ENCODE measurements at places on chromosomes 12 and 14. TPM values are rescaled to one million over a fixed set of nuclear protein-coding genes. Genes with fewer than 3 reads are reported as not detected.

Gene P2RX2
- not detected for total RNA-seq

Gene FAIM2
- not detected for total RNA-seq

Gene AQP6
- total RNA-seq: not detected

GRCh38 chr12:86623267-86623666, 367.1 kb upstream of the MGAT4C start:
- no peak for DNase-seq

DNA sequence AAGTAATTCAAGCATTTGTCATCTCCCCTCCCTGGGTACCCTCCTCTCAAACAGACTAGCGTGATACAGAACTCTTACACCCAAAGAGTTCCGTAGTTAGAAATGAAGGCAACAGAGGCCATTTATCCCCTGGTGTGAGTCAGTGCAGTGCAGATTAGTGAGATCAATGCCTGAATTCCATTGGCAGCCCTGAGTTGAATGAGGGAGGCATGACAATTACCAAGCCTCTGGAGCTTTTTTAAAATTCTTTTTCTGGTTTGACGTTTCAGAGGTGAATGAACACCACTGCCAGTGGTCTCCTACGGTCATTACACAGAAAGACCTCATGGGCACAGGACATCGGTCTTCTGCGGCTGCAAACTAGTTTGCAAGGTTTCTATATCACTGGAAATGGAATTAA, 94.4 kb downstream of the PRIMA1 start:
- no peak for DNase-seq

- no peak for DNase-seq
These were observed 563 bp downstream of the DCP1B start for GRCh38 chr12:2003676-2004112.

GRCh38 chr14:88233915-88234314, 89.2 kb downstream of the KCNK10 start:
- DNase-seq: peak; percentile 52

DNA sequence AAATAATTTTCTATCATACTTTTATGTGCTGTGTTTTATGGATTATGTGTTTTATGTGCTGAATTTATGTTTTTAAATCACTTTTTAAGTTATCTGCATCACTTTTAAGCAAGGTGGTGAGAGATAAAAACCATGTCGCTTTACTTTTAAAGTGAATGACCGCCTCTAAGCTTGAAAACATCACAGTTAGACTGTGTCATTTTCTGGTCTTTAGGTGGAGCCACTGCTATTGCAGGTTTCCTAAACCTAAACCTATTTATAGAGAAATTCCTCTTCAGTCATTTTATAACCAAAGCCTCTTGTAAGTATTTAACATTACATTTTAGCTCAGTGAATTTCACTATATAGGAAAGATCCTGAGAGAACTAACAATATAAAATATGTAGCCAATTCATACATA, 21.0 kb upstream of the MDM2 start:
- no peak for DNase-seq

- no peak for DNase-seq
These were observed 151.6 kb downstream of the KICS2 start for GRCh38 chr12:64070454-64070853.

- DNase-seq: no peak
These were observed 6.6 kb downstream of the ATXN3 start for GRCh38 chr14:92099802-92100201.

- DNase-seq: no peak
These were observed 22.6 kb upstream of the PTGR2 start for GRCh38 chr14:73829071-73829470.

DNA sequence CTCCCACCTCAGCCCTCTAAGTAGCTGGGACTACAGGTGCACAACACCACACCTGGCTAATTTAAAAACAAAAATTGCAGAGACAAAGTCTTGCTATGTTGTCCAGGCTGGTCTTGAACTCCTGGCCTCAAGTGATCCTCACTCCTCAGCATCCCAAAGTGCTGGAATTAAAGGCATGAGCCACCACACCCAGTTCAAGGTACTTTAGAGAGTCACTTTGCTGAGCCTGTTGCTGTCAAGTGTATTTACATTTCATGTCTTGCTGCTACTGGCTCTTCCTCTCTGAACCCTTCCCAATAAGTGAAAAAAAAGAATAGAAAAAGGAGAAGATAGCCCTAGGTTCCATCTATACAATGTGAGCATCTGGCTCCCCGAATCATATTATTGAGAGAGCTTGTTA, 38.4 kb downstream of the SLCO1A2 start:
- DNase-seq: no peak

- peak; percentile 70 for DNase-seq
These were observed 180.8 kb downstream of the C12orf50 start for GRCh38 chr12:87848248-87848868.
